ENCODE measurements at places on chromosomes 3 and 15.

GRCh38 chr15:80070840-80071239 lies 11.4 kb downstream of the ZFAND6 start:
- DNase-seq, result no peak

DNA sequence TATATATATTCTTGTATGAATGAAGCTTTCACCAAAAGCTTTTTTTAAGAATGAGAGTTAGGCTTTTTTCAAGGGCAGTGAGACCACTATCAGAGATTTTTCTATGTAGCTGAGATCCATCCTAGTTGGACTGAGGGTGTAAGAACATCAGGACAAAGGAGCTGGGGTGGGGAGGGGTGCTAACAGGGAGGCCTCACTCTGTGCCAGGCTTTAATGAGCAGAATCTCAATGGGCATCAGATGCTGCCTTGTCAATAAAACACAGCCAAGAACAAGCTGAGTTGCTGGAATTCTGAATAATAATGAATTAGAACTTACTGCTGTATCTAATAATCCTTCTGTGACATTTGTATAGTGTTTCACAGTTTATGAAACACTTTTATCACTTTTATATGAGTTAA lies 41.4 kb upstream of the USP3 start:
- no peak for DNase-seq

- no peak for DNase-seq
Measured at GRCh38 chr15:42359985-42360384, 684 bp downstream of the CAPN3 start.

GRCh38 chr3:130609166-130609979 lies 92.4 kb downstream of the COL6A6 start:
- no peak for DNase-seq

DNA sequence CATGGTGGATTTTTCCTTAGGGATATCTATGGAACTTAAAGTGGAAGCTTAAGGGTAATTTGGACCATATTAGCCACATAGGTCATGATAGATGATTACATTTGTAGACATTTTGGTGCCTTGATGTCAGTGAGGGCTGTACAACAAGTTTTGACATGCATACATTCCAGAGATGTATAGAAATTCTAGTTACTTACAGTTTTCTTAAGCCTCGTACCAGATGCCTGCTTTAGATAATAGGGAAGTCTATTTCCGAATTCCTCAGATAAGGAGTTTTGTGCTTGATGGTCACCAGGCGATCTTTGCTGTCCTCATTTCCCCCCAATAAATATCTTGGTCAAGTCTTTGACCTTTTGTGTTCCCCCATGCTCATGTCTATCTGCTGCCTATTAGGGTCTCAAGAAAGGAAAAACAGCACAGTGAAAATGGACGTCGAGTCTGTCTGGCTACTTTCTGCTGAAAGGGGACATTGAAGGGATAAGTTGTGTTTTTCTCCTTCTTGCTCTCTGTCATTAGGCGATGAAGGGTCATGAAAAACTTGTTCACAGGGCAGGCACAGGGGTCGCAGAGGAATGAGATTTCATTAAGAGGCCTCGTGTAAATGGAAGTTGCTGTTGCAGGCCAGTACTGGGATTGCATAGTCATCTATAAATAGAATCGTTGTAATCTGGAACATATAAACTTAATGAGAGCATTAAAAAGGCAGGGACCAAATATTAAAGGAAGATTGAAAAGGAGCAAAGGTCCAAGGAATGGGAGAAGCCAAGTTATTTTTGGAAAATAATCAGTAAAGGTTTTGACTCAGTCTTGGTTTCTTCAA lies 20.0 kb upstream of the SENP7 start:
- DNase-seq, result no peak

DNA sequence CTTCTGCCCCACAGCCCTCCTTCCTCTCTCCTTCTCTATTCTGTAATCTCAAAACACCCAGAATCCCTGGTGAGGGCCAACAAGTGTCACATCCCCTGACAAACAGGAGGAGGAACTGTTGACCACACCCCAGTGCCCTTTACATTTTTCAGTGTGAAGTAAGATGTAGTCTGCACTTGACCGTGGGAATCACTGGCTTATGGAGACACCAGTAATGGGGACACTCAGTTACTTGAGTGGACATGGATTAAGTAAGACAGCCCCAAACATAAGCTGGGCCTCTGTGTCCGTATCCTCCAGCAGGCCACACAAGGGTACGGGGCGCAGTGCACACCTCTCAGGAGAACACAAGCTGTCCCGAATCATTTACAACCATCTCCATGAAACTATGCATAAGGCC lies 28.4 kb upstream of the LIMD1 start:
- no peak for DNase-seq

- DNase-seq, result no peak
Measured at GRCh38 chr3:62255758-62256157, 117.6 kb downstream of the FEZF2 start.

DNA sequence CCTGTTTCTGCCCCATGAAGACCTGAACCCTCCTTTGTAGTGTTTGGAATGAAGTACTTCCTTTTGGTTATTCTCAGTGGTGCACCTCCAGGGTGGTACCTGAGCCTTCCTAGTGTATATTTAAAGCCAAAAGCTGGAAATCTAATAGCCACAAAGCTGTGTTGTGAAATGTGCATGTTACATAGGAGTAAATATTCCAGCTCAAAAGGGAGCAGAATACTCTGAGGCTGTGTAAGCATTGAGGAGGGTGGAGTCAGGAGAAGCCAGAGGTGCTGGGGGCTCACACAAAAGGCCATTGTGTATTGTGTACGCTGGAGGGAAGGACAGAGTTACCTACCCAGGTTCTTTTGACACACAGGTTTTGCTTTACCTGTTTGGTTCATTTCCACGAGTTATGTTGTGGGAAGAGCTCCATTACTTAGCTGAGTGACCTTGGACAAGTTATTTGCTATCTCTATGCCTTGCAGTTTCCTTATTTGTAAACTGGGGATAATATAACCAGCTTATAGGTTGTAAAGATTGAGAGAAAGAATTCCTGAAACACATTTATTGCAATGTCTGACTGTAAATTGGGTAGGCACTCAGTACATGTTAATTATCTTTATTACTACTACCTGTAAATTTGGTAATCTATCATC lies 24.7 kb downstream of the GPR171 start:
- DNase-seq, result no peak

DNA sequence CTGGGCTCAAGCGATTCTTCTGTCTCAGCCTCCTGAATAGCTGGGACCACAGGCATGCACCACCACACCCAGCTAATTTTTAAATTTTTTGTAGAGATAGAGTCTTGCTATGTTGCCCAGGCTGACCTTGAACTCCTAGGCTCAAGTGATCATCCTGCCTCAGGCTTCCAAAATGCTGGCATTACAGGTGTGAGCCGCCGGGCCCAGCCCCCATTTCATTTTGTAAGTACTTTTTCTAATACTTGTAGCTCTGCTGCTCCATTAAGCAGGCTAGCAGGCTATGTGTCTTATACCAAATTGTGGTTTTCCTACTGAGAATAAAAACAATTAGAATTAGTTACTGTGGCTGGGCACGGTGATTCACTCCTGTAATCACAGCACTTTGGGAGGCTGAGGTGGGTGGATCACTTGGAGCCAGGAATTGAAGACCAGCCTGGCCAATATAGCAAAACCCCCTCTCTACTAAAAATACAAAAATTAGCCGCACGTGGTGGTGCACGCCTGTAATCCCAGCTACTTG lies 22.4 kb downstream of the NIPA1 start:
- no peak for DNase-seq

GRCh38 chr3:139653582-139653981 lies 24.2 kb downstream of the NMNAT3 start:
- DNase-seq, result no peak

DNA sequence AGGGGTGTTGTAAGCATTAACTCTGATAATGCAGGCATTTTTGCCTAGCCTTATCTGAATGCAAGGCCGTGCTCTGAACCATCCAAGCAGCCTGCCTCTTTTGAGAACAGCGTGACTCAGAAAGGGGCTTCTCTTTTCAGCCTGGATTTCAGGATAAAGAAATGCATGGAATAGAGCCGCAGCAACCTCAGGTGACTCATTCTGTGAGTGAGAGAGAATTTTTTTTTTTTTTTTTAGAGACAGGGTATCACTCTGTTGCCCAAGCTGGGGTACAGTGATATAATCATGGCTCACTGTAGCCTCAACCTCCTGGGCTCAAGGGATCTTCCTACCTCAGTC lies 20.6 kb upstream of the PDE8A start:
- DNase-seq, result no peak

DNA sequence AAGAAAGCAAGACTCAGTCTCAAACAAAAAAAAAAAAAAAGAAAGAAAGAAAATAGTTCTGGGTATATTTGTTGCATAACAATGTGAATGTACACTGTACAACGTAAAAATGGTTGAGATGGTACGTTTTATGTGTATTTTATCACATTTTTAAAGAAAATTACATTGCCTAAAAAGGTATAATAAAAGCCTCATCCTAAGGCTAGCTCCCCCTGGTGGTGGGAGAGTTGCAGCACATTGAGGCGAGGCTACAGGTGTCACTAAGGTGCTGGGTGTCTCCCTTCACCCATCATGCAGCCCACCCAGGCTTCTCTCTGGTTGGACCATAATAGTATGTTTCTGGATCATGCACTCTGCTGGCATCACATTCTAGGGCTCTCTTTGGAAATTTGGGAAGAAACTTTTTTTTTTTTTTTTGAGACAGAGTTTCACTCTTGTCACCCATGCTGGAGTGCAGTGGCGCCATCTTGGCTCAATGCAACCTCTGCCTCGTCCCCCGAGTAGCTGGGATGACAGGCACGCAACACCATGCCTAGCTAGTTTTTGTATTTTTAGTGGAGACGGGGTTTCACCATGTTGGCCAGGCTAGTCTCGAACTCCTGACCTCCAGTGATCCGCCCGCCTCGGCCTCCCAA lies 12.4 kb upstream of the RAB11A start:
- DNase-seq, result no peak

DNA sequence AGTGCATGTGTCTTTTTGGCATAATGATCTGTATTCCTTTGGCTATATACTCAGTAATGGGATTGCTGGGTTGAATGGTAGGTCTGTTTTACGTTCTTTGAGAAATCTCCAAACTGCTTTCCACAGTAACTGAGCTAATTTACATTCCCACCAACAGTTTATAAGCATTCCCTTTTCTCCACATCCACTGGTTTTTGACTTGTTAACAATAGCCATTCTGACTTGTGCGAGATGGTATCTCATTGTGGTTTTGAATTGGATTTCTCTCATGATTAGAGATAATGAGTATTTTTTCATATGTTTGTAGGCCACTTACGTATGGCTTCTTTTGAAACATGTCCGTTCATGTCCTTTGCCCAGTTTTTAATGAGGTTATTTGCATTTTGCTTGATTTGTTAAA lies 117.7 kb downstream of the CHCHD4 start:
- DNase-seq, result no peak

DNA sequence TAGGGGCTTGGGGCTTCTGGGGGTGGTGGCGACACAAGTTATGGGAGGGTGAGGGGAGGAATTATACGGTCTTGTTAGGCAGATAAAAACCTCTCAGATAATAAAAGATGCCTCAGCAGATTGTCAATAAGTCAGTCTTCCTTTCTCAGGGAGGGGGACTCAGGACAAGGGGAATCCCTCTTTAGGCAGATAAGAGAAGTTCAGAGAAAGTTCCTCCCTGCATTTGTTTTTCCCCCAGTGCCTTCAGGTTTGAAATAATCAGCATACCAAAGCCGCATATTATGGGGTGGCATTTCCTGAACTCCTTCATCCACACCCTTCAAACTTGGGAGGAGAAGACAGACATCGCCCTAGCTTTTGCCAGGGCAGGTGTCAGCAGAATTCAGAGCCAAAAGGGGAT lies 8.5 kb downstream of the PPCDC start:
- no peak for DNase-seq

DNA sequence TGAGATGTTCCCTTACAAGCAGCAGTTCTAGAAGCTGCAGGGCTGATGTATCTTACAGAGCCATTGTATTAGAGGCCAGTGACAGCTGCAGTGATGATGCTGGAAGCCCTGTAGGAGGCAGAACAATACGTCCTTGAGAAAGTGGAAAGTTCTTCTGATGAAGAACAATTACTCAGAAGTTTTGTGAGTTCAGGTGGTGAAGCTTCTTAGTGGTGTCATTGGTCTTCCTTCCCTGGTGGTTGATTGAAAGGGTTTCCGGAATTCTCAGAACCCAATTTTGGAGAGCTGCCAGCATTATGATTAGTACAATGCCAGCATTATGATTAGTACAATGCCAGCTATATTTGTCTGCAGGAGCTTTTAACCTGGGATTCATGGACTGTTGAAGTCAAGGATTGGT lies 356.4 kb downstream of the MFSD1 start:
- DNase-seq, result no peak

DNA sequence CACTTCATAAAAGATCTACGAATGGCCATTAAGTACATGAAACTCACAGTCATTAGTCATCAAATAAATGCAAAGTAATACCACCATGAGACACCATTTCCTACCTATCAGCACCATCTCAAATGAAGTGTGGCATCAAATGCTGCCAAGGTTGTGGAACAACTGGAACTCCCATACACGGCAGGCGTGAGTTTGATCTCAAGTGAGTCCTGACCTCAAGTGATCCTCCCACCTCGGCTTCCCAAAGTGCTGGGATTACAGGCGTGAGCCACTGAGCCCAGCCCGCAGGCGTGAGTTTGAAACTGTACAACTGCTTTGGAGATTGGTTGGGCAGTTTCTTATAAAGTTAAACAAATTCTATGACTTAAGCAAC lies 28.8 kb upstream of the HDAC11 start:
- no peak for DNase-seq

DNA sequence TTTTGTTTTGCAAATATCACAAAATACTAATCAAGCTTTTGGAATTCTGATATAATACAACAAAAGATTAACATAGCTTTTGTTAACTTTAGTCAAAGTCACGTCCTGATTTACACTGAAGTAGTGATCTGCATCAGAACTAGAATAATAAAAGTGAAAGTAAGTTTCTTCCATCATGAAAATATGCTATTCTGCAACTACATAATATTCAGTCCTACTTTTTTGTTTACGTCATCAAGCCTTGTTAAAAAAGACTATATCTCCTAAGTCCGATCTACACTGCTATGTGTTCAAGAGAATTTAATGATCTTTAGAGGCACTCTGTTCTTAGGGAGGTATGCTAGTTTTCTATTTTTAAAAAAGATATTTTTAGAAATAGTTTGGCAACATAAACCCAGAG lies 330.1 kb downstream of the ARPP21 start:
- no peak for DNase-seq

DNA sequence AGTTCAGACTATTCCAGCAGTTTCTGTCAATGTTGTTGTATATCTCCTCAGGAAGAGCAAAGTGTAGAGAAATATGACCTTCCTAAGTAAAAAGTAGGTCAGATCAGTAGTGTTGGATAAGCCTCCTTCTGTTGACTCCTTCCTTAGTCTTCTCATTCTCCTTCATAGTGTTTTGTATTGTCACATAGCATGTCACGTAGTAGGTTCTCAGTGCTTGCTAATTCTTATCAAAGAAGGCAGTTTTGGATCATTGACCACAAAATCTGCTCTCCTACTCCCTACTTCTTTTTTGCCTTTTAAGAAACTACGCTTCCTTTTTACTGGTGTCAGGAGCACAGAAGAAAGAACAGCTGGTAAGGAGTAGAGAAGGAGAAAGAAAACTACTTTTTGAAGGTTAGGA lies 1.0 kb upstream of the MGA start:
- DNase-seq, result no peak
